ENCODE measurements at places on chromosomes 1 and 21. TPM values are rescaled to one million over a fixed set of nuclear protein-coding genes. Genes with fewer than 3 reads are reported as not detected.

DNA sequence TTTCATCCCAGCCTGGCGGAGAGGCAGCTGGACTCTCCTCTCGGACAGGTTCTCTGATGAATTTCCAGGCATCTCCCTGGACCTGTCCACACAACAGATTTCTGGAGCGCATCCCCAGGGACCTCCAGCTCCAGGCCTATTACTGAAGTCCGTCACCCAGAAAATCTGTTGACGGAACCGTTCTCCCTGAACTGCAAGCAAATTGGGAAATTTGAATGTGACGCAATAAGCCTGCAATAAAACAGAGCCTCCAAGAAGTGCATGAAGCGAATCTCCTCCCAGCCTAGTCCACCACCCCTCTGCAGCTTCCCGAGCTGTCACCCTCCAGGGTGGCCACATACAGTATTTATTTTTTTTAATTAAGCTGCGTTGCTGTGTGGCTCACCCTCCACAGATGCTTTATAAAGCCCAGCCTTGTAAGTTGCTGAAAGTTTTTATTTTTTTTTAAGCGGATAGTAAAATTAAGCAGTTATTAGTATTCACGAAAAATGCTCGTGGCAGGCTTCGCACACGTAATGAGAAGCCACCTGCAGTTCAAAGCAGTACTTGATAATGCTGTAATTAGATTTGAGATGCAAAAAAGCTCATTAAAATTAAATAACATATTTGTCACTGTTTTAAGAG, 173.3 kb downstream of the CAMTA1 start:
- H3K4me1 ChIP-seq: no peaks in the 10 kb centered on the region
- no peak overlapping the region for H3K4me3 ChIP-seq
- no peak for DNase-seq
- no peak overlapping the region for H3K27ac ChIP-seq

- no peak overlapping the region for H3K27ac ChIP-seq
- no peaks in the 10 kb centered on the region for H3K27me3 ChIP-seq
- DNase-seq: no peak
Measured at GRCh38 chr1:217457016-217457415, 173.9 kb downstream of the GPATCH2 start.

DNA sequence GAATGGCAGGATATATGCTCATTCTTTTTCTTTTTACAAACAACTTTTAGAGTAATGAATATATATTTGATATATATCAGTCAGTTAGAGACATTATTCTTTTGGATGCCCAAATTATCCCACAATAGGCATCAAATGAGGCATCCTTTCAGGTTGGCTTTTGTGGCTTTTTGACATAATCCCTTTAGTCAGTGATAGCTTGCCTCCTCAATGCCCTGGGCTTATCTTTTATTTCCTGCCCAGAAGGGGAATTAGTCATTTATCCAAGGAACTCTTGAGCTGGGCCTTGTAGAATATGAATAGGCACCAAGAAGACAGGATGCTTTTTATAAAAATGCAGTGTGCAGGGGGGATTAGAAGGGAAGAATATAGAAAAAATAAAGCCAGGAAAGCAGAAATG, 22.2 kb downstream of the EPHX4 start:
- no peak for DNase-seq
- no peaks in the 10 kb centered on the region for H3K4me1 ChIP-seq
- H3K27me3 ChIP-seq: no peaks in the 10 kb centered on the region
- no peaks in the 10 kb centered on the region for H3K36me3 ChIP-seq
- no peak overlapping the region for H3K4me3 ChIP-seq

GRCh38 chr1:19425646-19426239, 59.6 kb downstream of the CAPZB start:
- H3K27me3 ChIP-seq: no peaks in the 10 kb centered on the region
- H3K27ac ChIP-seq: no peak overlapping the region
- peaks cover 10% of the 10 kb centered on the region for H3K4me1 ChIP-seq
- H3K36me3 ChIP-seq: peaks cover 26% of the 10 kb centered on the region

DNA sequence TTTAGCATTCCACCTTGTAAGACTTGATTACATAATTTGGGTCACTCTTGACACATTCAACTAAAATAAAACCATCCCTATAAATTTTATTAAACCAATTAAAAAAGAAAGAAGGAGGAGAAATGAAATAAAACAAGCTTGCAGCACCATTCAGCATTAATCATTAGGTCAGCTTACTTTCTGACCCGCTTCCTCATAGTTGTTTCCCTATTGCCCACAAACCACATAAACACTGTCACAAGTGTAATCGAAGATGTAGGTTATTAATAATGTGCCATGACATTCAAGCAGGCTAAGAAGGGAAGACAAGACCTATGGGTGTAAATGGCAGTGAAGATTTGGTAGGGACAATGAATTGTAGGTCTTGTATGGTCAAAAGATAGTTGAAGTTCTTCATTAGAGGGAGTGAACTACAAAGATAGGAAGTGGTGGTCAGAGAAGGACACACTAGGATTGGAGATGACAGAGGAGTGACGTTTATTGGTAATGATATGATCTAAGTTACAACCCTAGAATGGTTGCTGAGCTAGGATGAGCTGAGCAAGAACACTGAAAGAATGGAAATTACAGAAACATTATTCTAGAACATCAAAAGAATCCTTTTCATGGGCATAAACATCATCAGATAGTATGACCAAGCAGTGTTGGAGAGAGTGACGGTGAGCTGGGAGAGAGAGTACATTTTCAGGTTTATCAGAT, 231.5 kb downstream of the KCNT2 start:
- H3K36me3 ChIP-seq: no peaks in the 10 kb centered on the region
- no peaks in the 10 kb centered on the region for H3K27me3 ChIP-seq
- no peak overlapping the region for H3K4me3 ChIP-seq
- no peak overlapping the region for H3K27ac ChIP-seq
- no peaks in the 10 kb centered on the region for H3K4me1 ChIP-seq
- DNase-seq: no peak

- H3K36me3 ChIP-seq: peaks cover 13% of the 10 kb centered on the region
- peaks cover 10% of the 10 kb centered on the region for H3K4me1 ChIP-seq
- no peaks in the 10 kb centered on the region for H3K27me3 ChIP-seq
Measured at GRCh38 chr1:81844477-81844876, 43.7 kb downstream of the ADGRL2 start.

DNA sequence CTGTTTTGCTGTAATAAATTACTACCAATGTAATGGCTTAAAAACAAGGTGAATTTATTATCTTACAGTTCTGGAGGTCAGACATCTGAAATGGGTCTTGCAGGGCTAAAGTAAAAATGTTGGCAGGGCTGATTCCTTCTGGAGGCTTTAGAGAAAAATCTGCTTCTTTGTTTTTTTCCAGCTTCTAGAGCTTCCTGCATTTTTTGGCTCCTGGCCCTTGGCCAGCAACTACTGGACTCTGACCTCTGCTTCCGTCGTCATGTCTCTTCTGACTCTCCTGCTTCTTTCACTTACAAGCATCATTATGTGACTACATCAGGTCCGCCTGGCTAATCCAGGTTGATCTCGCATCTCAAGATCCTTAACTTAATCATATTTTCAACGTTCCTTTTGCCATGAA, 350.9 kb downstream of the S1PR1 start:
- H3K27me3 ChIP-seq: peaks cover 24% of the 10 kb centered on the region
- H3K4me3 ChIP-seq: no peak overlapping the region
- H3K27ac ChIP-seq: no peak overlapping the region
- no peaks in the 10 kb centered on the region for H3K4me1 ChIP-seq

Gene IL24
- not detected for total RNA-seq

All from endodermal cell (in vitro differentiated cells).